ENCODE measurements at places on chromosomes 12 and 14.
A peak's percentile ranks its signal among the peaks of the same experiment; 100 is the strongest.

DNA sequence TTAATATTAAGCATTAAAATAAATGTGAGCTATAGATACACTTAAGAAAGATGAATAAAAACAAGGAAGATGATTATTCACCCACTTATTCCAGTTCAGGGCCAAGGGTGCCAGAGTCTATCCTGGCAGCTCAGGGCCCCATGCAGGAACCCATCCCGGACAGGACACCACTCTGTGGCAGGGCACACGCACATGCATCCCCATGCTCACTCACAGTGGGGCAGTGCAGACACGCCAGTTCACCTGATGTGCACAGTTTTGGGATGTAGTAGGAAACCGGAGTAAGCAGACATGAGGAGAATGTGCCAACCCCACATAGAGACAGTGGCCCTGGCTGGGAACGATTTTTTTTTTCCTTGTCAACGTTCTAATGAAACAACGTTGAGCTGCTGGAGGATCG, 47.2 kb downstream of the DICER1 start:
- DNase-seq = no peak

GRCh38 chr12:116319233-116319897, 41.9 kb upstream of the MED13L start:
- DNase-seq = no peak

- no peak for DNase-seq
Observed at GRCh38 chr12:50699940-50700339, 64.0 kb upstream of the ATF1 start.

GRCh38 chr14:33364466-33364865, 425.8 kb downstream of the NPAS3 start:
- DNase-seq = no peak

DNA sequence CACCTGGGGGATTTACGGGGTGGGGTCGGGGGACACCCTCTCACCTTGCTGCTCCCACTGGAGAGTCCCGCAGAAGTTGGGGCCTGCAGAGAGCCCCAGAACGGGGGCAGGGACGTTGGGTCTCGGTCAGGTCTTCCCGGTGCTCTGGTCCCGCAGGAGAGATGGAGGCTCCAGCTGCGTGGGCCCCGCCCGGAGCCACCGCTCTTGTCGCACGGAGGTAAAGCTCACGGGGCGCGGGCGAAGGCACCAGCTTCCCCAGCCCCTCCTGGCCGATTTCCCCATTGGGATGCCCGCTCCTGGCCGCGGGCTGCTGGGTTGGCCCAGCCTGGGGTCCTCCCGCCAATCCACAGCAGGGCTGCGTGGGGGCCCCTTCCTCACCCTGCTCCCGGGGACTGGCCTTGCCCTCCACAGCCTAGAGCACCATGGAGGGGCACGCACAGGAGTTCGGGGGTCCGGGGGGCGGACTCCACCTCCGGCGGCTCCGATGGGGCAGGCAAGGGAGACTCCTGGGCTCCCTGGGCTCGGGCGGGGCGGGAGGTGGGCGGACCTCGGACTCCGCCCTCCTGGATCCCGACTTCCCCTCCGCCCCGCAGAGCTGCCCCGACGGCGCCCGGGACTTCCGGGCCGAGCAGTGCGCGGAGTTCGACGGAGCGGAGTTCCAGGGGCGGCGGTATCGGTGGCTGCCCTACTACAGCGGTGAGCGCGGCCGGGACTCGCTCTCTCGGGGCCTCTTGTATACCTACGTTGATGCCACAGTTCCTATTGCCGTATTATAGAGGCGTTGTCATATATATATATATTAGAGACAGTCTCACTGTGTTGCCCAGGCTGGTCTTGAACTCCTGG, 8.4 kb downstream of the PAPLN start:
- peak; percentile 93 for DNase-seq

GRCh38 chr12:99442758-99443157, 204.8 kb upstream of the GARIN6 start:
- DNase-seq = no peak

DNA sequence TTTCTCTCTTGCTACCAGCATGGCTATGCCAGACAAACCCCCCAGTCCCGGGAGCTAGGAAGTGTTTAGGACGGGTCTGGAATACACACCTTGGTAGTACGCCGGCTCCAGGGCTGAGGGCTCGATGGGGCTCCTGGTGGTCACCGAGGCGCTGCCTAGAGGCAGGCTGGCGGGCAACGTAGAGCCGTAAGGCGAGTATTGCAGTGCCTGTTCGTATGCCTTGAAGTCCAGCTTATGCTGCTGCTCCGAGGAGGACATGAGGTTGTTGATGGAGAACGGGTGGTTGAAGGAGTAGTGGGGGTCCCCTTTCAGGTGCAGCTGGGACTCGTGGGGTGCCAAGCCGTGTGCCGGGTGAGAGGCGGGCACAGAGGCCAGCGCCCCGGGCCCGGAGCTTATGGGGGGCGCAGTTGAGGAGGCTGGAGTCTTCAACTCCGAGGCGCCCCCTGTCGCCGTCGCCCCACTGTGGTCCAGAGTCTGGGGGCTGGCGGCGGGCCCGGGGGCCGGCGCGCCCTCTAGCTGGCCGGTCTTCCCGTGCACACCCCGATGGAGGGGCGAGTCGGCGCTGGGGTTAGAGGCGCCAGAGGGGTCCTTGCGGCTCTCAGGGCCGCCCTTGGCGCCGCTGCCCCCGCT, 3.6 kb downstream of the FOXA1 start:
- no peak for DNase-seq

- DNase-seq = no peak
Observed at GRCh38 chr12:28180786-28181185, 9.5 kb upstream of the CCDC91 start.

DNA sequence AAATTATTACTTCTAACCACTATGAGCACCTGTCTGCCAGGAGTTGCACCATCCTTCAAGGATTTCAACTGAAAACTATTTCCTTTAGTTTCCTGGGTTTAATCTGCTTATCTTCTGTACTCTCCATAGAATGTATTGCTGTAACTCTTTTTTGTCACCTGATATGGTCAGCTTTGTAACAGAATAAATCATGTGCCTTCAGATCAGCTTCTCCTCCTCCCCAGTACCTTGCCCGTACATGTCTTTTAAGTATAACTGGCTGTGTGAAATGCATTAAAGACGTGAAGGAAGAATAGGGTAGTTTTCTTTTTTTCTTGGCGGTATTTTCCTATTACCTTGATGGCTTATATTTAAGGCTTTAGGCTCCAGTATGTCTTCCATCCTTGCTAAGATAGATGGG, 200.3 kb upstream of the NAV3 start:
- no peak for DNase-seq

GRCh38 chr12:5440978-5441377, 9.1 kb downstream of the NTF3 start:
- DNase-seq = no peak

GRCh38 chr14:103801459-103801858, 45.9 kb downstream of the PPP1R13B start:
- DNase-seq = peak; percentile 21

Measured in urothelium cell line (cell line).